ENCODE measurements at places on chromosomes 6 and 20.
A peak's percentile ranks its signal among the peaks of the same experiment; 100 is the strongest.

- no peak for DNase-seq
Observed at GRCh38 chr20:5843054-5843592, 92.9 kb downstream of the SHLD1 start.

DNA sequence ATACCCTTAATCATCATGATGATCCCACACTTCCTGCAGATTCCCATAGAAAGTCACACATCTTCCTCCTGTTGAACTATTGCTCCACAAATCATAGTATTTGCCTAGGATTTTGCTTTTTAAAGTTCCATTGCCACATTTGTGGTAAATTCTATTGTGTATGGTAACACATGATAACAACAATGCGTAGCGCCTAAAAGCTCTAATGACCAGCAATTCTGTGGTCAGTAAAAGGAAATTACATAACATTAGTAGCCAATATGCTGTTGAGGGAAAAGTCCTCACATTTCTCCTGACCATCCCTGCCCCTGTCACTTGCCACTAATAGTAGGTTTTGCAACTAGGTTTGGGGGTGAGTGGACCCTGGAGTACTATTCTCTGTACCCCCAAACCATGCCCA lies 31.8 kb upstream of the PDE7B start:
- no peak for DNase-seq

DNA sequence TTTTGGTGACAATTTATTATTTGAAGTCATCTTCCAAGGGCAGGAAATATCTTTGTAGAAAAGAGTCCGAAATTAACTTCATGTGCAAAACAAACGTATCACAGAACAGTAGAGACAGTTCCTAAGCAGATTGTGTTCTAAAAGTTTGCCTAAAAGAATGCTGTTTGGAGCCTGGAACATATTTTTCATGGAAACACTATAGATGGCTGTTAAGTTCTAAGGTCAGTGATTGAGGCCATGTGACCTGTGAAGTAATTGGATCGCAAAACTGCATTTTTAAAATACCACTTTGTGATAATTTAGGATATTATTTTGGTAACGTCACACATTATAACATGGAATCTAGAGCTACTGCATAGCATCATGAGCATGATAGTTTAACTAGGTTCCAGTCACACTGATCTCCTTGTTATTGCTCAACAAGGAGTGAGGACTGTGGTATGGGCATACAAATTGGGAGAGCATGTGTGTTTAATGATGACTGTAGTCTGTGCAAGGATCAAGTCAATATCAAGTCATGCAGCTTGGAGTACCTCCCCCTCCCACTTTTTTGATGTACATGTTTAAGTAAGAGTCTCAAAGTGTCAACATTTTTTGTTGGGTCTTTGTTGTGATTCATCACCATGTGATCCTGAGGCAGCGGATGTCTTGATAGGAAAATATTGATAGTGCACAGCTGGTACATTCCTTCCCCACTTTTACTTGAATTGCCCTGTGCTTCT lies 609.3 kb upstream of the CITED2 start:
- no peak for DNase-seq

DNA sequence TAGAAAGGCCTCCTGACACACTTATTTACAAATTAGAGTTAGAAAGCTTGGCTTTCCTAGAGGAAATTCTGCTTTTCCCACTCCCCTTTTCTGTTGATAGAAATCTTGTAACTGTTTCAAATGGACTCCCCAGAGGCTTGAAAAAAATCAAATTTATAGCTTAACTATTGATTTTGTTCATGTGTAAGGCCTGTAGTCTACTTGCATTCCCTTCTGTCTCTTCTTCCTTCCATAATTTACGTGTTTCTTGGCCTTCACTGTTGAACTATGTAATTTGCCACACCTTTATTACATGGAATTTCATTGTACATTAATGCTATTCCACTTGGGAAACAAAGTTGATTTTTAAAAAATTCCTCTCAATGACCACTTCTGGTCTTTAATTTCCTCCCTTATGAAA lies 81.4 kb downstream of the LAMP5 start:
- no peak for DNase-seq

- DNase-seq, result peak; percentile 42
Observed at GRCh38 chr20:41169791-41170351, 32.5 kb downstream of the PLCG1 start.

DNA sequence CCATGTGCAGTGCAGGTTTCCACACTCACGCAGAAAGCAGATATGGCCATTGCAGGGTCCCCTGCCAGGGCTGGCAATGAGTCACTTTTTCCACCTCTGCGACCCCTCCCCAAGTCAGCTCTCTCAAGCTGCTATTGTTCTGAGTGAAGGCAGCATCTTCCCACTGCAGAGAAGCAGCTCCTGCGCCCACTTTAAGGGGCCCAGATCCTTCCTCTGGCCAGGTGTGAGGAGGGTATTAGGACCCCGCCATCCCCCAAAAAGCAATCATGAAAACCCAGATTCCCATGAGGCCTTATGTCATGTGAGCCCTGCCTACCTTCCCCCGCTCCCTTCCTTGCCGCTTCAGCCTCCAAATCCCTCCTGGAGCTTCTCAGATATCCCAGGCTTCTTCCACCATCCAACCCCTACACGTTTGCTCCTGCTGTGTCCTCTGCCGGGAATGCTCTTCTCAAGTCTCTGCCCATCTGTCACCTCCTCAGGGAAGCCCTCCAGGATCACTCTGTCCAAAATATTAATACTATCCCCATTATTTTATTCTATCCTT lies 220.3 kb downstream of the NFATC2 start:
- no peak for DNase-seq

DNA sequence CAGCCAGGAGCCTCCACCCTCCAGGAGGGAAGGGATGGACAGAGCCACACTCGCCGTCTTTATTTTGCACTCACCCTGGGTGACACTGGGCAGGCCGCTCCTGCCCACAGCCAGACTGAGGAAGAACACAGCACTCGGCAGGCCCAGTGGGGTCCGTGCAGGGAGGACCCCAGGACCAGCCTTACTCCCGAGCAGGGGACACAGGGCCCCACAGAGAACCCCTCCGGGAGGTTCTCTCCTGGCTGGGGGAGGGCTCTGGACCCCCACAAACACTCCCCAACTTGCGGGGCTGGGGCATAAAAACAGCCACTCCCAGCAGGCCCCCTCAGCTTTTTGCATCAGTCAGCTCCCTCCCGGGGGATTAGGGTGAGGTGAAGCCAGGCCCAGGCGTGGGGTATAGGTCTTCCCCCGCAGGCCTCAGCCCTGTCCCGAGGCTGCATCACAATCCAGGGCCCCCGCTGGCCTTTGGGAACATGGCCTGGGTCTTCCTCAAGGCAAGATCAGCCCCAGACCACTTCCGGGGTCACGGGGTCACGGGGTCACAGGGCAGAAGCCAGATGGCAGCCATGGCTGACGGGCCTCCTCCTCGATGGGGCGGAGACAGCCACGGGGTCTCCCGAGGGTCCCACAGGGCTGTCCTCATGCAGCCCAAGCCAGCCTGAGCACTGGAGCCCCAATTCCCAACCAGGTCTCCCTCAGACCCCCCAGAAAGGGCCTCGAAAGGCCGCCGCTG lies 3.2 kb downstream of the TNFRSF6B start:
- peak; percentile 60 for DNase-seq

DNA sequence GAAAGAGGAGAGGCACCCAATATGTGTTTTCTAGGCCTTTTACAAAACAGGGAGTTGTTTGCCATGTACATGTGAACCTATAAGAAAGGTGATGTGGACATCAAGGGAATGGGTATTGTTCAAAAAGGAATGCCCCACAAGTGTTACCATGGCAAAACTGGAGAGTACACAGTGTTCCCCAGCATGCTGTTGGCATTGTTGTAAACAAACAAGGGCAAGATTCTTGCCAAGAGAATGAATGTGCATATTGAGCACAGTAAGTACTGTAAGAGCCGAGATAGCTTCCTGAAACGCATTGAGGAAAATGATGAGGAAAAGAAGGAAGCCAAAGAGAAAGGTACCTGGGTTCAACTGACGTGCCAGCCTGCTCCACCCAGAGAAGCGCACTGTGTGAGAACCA lies 13.1 kb downstream of the QRSL1 start:
- DNase-seq, result no peak

DNA sequence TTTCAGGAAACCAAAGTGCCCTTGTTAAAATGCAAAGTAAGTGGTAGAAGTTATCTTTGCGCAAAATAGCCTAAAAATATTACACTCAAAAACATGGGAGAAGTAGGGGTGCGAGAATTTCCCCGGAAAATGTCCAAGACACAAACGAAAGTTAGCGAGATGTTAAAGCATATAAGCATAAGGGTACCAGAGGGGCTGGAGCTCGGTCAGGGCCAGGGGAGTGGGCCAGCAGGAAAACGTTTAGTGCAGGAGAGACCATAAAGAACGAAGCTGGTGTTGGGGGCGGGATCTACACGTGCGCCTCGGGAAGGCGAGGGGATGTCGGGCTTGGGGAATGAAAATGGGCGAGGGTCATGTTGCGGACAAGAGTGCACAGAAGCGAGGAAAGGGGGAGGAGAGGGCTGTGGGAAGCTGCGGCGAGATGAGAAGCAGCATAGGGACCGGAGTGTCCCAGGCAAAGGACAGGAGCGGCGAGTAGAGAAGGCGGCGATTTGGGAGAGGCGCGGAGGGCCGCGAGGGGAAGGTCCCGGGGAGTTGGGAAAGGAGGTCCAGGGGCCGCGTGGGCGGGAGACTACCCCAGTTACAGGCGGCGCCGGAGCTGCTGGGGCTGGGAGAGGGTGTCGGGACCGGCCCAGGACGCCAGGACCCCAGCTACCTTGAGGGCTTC lies 600 bp downstream of the XPO5 start:
- no peak for DNase-seq

GRCh38 chr6:127971945-127972391 lies 71.1 kb upstream of the THEMIS start:
- DNase-seq, result no peak

GRCh38 chr6:130525408-130525807 lies 159.6 kb downstream of the TMEM200A start:
- DNase-seq, result no peak

- no peak for DNase-seq
Observed at GRCh38 chr6:3235486-3235885, 8.0 kb upstream of the TUBB2B start.

- no peak for DNase-seq
Observed at GRCh38 chr6:60952500-60952899, 1333.5 kb downstream of the KHDRBS2 start.

GRCh38 chr6:36839749-36840431 lies 646 bp upstream of the CPNE5 start:
- peak; percentile 89 for DNase-seq

DNA sequence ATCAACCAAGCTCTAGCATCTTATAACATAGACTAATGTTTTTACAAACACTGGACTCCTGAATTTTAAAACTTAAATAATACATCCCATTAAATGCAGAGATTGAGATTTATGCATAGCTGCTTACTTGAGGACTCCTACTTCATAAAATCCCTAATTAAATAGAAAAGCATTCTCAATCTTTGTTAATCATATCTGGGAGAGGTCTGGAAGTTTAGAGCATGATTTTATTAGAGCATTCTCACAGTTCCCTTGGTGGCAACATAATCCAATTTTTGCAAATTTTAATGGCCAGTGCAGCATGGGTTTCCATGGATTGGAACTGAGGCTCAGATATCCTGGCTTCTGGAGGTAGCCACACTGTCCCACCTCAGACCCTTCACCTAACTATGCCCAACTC lies 19.5 kb downstream of the BTBD3 start:
- DNase-seq, result no peak

- no peak for DNase-seq
Observed at GRCh38 chr20:58339741-58340140, 30.2 kb downstream of the RAB22A start.

- no peak for DNase-seq
Observed at GRCh38 chr6:5619249-5619648, 357.9 kb downstream of the FARS2 start.

DNA sequence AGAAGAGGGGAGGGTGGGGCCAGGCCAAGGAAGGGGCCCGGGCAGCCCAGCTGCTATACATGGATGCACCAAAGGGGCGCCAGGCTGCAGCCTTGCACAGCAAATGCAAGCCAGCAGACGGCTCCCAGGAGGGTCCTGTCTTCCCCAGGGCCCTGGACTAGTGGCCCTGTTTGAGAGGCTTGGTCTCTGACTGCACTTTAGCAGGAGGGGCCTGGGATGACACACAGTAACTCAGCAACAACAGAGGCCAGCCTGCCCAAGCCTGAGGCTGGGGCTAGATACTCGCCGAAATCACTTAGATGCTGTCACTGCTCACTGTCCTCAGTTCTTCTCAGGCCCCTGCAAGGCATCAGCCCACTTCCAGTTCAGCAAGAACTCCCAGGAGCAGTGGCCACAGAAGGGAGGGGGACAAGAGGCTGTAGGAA lies 73.5 kb downstream of the TRAM2 start:
- no peak for DNase-seq

DNA sequence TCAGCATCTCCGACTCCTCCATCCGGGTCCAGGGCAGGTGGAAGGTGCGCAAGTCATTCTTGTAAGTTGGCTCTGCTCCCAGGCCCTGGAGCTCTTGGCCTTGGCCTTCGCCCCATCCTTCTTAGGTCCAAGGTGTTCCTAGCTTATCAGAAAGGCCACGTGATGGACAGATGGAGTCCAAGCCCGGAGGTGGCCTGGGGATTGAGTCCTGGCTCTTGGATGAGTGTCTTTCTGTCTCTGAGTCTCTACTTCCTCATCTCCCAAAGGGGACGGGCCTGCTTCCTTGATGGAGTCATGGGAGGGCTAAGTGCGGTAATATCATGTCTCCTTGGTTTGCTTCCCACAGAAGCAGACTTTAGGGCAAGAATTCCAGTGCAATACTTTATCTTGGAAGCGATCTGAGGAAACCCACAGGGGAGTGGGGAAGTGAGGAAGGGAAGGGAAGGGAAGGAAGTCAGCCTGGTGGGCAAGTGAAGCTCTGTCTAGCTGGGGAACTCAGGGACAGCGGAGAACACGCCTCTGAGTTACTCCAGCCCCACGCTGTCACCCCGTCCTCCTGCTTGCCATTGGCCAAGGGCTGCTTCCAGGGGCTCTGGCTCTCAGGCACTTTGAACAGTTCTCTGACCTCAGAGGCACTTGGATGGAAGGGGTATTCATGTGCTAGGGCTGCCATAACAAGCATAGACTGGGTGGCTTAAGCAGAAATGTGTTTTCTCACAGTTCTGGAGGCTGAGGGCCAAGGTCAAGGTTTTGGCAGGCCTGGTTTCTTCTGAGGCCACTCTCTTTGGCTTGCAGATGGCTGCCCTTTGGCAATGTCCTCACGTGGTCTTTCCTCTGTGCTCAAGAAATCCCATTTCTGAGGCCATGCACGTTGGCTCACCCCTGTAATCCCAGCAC lies 4.8 kb downstream of the LBP start:
- DNase-seq, result peak; percentile 88

GRCh38 chr6:140857739-140858380 lies 1274.9 kb upstream of the GJE1 start:
- DNase-seq, result no peak

Measured in right cardiac atrium (tissue), 5 donors.